IPS DF 19.7 (cell line): ENCODE measurements at places on chromosomes 2 and 18.
A peak's percentile ranks its signal among the peaks of the same experiment; 100 is the strongest.

- DNase-seq, result no peak
These were observed 1918.2 kb upstream of the PIK3C3 start for GRCh38 chr18:40036861-40037260.

- no peak for DNase-seq
These were observed 221.6 kb upstream of the SP5 start for GRCh38 chr2:170493426-170494097.

DNA sequence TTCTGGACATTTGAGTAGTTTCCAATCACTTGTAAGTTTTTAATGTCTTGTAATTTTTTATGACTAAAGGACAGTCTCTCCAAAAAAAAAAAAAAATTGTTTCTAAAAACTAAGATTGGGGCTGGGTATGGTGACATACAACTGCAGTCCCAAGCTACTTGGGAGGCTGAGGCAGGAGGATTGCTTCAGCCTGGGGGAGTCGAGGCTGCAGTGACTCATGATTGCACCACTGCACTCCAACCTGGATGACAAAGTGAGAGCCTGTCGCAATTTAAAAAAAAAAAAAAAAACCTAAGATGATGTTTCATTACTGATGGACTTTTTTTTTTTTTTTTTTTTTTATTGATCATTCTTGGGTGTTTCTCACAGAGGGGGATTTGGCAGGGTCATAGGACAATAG lies 34.4 kb upstream of the PKDCC start:
- no peak for DNase-seq

GRCh38 chr2:120539937-120540718 lies 194.2 kb downstream of the INHBB start:
- DNase-seq, result no peak

DNA sequence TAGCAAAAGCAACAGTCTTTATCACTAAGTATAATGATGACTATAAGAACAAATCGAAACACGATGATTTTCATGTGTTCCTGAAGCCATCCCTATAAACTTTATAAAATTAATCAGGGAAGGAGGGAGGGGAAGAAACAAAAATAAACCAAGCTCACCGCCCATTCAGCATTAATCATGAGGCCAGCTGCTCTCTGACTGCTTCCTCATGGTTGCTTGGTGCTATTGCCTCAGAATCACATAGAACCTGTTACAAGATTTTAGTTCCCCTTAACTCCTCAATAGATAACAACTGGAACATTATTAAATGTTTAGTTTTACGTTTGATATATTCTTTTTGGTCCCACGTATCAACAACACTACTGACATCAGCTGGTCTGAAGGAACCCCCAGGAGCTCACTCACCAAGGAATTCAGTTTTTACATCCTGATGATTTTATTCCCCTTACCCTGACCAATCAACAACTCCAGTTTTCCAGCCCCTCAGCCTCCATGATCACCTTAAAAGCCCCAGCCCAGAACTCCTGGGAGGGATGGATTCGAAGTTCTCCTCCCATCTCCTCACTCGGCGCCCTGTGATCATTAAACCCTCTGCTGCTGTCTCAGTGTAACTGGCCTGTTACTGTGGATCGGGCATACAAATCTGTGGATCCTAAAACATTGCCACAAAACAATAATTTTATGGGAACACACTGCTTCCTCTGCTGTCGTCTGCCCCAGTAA lies 10.6 kb upstream of the HNRNPLL start:
- no peak for DNase-seq

DNA sequence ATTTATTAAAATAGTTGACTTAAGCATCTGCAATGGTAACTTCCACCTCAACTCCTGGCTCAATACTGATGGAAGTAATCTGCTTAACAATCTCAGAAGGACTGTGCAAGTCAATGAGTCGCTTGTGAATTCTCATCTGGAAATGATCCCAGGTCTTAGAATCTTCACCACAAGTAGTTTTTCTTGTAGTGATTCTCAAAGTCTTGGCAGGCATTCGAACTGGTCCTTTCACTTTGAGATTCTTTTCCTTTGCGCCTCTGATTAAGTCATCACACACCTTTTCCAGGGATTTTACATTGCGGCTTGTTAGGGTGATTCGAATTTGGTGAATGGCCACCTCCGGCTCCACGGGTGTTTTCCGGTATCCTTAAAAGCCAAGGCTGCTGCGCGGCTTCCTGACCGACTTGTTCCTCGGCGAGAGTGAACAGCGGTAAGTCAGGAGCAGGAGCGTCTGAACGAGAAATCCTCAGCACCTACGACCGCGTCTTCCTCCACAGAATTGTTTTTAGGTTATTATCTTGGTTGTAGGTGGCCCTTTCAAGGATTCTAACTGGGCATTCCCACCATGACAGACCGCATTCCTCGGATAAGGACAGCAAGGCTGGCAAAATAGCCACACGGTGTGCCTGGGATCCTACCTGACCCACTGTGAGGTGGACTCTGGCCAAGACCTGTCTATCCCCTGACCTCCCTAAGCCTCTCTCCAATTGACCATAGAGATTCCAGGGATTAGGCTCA lies 23.8 kb upstream of the SLC20A1 start:
- DNase-seq, result no peak

- no peak for DNase-seq
These were observed 25.9 kb upstream of the RAMP1 start for GRCh38 chr2:237833546-237833945.

DNA sequence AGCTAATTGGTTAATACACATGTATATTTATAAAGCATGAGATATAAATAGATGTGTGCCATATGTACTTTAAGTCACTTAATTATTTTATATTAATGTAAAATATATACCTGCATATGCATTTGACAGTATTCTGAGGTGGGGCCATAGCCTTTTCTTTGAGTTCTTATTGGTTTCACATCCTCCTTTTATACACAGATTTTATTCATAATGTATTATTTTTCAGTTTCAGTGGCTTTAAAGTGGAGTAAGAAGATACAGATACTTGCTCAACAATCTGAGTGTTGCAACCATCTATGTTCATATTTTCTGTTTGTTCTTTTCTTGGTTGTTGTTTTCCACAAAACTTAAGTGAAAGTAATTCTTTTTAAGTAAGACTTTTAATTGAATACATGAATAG lies 436.5 kb downstream of the RND3 start:
- DNase-seq, result no peak

DNA sequence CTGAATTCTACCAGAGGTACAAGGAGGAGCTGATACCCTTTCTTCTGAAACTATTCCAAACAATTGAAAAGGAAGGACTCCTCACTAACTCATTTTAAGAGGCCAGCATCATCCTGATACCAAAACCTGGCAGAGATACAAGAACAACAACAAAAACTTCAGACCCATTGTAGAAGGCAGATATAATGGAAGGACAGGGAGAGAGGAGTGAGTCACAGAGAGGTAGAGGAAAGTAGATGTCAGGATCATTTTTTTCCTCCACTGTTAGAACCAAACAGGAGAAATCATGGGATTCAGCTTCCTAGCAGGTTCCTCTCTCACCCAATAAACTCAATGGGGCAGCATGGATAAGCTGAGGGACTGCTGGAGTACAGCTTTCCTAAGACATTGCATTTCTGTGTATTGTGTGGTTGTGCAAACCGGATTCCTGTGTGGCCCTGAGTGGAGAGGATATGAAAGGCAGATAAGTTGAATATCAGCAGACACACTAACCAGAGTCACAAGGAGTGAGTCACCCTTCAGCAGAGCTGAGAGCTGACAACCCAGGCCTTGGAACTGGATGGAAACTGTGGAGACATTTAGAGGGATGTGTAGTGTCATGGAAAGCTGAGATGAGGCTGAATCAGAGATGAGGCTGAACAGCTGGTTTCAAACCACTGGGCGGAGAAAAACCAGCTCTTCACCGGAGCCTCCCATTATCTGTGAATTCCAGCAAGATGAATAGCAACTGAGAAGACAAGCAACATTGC lies 60.9 kb upstream of the MMADHC start:
- no peak for DNase-seq

DNA sequence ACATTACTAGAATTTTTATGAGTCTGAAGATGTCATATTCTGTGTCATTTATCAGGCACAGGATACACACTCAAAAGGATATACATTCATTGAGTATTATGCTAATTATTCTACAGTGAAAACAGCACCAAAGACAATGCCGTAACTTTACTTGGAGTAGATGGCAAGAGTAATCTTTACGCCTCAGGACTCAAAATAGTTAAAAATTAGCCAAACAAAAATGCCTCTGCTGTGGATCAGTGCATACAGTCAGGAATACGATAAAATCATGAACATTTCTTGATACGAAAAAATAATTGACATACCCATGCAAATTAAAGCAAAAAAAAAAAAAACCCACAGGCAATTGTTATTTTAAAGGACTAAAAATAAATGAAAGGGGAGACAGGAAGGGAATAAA lies 129.7 kb downstream of the NETO1 start:
- DNase-seq, result no peak

DNA sequence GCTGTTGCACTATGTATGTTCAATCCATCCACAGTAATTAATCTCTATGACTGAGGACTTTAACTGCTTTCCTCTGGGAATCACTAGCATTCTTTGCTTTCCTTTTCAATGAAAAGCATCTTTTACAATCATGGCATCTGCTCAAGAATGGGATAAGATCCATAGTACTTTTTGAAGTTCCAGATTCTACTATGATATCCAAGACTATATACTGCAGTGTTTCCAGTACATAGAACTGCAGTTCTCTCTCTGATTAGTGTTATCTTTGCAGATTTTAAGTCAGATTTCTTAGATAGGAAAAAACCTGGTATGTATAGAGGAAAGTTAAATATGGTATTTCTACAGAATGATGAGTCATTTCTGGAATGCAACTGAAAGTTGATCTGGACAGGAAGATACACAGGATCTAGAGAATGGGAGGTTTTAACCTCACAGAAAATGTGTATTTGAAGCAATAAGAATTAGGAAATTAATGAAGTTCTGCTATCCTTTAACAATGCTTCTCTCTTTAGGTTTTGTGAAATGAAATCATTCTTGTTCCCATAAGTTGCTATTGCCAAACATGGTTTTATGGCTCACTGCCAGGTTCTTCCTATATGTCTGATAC lies 670.7 kb downstream of the ERBB4 start:
- DNase-seq, result no peak

- no peak for DNase-seq
These were observed 144.9 kb downstream of the TNS1 start for GRCh38 chr2:217857624-217858506.

DNA sequence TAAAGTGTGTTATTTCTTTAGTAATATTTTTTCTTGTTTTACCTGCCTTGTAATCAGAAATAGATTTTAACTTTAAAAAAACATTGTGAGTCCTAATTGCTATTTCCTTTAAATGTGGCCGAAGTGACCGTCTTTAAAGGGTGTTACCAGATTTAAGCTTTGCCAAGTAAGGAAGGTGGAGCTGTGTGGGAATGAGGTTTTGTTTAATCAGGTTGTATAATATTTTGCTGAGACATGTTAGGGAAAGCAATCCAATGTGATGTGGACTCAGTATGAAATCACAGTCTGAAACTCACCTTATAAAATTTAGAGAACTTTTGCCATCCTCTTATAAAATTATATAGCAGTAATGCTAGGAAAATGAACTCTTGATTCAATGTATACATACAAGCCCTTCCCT lies 32.9 kb upstream of the ITPRID2 start:
- DNase-seq, result no peak

DNA sequence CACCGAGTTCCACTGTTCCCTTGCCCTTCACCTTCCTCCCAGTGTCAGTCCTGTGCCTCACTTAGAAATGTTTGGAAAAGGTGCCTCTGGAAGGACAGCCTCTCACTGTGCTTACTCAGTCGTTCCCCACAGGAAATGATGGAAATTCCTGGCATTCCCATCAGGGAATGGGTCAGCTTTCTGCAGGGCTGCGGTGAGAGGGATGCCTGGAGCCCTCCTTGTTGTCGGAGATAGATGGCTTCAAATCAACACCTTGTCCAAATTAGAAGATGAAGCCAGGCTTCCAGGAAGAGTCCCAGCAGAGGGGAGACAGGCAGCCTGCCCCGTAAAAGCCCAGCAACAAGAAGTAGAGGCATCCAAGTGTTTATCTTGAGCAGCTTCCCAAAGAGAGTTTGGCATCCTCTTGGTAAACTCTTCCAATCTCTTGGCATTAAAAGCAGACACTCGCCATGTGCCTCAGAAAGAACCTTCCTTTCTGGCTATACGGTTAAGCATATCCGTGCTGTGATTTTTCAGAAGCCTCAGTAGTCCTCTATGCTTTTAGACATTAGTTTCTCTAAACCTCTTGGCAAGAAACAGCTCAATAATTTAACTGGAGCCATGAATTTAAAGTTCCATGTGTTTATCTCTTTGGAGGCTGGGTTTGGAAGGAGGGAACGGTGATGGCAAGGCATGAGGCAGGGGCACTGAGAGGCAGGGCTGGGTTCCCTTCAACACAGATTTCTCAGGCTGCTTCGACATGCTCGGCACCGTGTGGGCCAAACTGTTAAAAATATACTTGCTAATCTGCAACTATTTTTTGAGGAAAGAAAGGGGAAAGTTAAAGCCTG lies 25.1 kb downstream of the COLEC12 start:
- DNase-seq, result peak; percentile 80

- no peak for DNase-seq
These were observed 19.4 kb downstream of the SRSF7 start for GRCh38 chr2:38731684-38732221.

DNA sequence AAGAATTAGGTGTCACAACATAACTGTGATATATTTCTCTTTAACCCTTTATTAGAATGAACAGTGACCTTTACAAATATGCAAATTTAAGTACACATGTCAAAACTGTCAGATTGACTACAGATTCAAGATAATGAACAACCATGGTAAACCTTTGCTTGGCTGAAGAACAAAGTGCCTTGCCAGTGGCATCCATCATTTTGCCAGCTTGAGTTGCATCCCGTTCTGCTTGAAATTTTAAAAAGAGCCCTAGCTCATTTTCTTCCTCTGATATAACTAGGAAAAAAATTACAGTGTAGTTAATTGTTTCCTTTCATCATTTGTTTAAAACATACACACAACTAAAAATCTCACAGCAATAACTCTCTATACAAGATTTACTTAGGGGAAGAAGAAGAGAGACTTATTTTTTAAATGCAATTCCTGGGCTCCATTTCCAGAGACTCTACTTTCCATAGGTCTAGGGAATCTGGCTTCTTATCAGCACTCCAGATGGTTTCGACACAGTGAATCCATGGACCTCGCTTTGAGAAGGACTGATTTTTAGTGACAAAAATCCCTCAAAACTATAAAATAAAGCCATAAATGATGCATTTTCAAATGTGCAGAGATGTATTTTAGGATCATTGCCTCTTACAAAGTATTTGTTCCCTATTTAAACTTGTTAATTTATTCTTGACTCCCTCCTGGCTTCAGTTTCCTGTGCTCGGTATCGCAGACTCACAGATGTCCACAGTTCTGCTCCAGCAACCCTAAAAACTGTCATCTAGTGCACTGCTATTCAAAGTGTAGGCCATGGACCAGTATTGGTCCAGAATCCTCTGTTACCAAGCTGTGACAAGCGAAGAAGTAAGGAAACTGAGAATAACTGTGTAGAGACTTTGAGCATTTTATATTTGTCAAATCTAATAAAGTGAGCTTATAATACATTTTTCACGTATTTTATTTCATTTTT lies 50.1 kb downstream of the ICA1L start:
- DNase-seq, result no peak

DNA sequence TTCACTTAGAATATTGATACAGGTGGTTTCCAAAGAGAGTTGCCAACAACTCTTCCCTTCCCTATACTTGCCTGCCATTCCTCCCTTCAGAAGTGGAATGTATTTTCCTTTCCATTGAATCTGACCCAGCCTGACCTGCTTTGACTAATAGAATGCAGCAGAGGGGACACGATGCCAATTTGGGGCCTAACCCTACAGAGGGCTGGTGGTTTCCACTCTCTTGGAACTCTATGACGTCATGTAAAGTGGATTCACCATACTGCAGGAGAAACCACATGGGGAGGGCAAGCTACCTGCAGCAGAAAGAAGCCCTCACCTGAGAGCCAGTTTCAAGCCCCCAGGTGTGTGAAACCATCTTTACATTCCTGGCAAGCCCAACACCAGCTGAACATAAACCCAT lies 98.9 kb upstream of the TRIB2 start:
- DNase-seq, result no peak
